ENCODE measurements at places on chromosomes 13 and 19. TPM values are rescaled to one million over a fixed set of nuclear protein-coding genes. Genes with fewer than 3 reads are reported as not detected.

DNA sequence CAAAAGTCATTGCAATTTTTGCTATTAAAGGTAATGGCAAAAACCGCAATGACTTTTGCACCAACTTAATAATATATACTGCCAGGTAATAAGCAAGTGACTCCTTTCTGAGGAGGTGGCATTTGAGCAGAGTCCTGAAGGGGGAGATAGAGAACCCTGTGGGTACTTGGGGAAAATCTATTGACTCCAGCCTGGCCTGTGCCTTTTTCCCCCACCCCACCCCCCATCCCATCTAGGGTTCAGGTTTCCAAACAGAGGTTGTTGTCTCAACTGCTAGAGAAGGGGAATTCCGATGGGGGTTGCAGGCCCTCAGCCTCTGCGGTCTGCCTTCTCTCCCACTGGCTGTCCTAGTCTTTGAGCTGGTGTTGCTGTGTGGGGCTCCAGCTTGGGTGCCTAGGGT lies 11.5 kb downstream of the S1PR2 start:
- no peak for DNase-seq

DNA sequence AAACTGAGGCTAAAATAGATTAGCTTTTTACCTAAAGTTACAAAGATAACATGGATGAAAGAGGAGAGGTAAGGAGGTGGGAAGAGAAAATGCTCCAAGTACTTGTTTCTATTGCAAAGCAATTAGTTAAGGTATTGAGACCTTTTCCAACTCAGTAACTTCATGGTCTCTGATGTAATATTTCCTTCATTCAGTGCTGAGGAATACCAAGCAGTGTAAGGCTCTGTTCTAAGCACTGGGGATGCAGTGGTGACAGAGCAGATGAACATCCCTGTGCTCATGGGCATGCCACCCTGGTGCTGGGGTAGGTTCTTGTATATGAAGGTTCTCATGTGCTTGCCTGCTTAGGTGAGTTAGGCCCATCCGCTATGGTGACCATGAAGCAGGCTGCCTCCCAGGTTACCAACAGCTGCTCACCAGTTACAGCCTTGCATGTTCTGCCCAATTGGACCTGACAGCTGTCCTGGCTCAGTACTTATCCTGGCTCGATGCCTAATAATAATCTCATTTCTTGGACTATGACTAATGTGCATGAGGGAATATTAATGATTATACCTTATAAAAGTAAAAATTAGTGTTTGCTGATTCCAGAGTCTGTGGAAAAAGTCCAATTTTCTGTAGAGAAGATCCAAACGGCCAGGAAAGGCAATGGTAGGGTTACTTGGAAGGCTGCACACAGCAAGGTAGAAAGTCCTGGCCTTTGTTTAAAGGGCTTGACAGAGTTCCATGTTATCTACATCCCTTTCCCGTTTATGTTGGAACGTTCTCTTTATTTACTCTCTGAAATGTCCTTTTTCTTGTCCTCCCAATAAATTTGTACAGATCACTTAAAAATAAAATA lies 48.3 kb downstream of the LATS2 start:
- DNase-seq, result no peak

DNA sequence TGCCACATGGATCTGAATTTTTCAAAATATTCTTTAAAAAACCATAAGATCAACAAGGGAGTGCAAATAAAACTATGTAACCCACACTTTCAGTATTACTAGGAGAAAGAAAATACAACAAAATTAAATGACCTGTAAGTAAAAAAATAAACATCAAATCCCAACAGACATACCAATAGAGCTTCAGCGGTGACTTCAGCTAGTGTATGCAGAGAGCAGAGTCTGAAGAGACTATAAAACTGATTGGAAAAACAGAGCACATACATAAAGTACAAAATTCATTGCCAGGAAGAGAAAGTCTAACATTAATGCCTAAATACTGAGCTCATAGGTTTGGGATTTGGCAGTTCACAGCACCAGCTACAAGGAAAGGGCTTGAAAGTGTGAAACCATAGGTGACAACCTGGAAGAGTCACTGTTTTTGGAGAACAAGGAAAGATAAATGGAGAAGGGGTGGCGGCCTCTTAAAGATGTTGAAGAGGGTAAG lies 291.1 kb downstream of the LMO7 start:
- DNase-seq, result no peak

DNA sequence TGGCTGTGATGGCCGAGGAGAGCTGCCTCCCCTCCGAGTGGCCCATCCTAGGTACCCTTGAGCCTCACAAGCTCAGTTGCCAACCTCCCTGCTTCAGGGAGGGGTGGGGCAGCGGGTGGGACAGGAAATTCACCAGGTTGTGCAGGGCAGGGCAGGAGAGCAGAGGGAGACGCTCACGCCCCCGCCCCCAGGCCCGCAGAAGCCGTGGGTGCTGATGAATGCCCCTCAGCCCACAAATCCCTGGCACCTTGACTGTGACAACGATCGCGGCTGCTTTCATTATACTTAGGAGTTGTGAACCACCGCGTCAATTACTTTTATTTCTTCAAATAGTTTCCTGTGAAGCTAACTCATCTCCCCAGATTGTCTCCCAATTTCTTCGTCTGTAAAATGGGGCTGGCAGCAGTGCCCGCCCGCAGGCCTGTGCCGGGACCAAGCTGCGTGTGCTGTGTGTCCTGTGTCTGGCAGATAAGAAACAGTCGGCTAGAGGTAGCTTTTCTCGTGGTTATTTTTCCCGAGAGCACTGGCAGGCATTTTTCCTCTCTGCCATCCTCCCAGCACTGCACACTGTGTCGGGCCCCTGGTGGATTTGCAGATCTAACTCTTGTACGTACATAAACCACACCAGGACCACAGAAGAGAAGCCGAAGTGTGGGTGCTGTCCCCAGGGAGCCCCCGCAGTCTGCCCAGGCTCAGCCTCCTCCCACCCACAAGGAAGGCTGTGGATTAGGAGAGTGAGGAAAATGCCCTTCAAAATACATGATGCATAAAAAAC lies 7.9 kb upstream of the RASA3 start:
- DNase-seq, result no peak

DNA sequence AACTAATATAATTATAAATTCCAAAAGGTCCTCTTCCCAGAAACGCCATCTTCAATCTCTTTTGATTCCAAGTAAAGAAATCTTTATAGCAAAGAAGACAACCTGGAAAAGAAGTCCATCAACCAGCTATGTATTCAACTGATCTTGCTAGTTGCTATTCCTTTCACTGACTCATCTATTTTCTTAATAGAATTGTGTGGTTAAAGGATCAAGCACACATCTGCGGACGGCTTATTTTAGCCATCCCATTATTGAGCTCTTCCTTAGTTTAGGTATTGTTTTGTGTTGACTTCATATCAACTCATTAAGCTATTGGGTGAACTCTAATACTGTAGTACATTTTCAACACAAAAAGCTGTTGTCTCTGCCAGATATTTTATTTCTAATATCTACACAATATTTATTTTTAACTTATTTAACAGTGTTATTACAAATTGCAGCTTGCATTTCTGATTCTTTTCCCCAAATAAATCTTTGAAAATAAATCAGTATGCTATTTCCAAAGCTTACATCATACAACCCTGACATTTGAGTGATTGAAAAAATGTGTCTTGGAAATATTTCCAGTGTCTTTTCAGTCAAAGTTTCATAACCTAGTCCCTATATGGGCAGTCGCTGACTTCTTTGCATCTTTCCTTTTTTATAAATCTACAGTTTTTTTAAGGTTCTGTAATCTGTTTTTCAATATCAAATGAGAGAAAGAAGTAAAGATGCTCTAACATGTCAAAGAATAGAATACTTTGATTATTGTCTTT lies 158.8 kb upstream of the SPRY2 start:
- DNase-seq, result no peak

GGN gene
- total RNA-seq, result 0.37 TPM

GRCh38 chr19:18450021-18450930 lies 12.3 kb upstream of the ISYNA1 start:
- DNase-seq, result no peak

FFAR3 gene
- not detected for total RNA-seq

GRCh38 chr19:44931541-44931940 lies 10.5 kb upstream of the APOC4 start:
- DNase-seq, result no peak

DNA sequence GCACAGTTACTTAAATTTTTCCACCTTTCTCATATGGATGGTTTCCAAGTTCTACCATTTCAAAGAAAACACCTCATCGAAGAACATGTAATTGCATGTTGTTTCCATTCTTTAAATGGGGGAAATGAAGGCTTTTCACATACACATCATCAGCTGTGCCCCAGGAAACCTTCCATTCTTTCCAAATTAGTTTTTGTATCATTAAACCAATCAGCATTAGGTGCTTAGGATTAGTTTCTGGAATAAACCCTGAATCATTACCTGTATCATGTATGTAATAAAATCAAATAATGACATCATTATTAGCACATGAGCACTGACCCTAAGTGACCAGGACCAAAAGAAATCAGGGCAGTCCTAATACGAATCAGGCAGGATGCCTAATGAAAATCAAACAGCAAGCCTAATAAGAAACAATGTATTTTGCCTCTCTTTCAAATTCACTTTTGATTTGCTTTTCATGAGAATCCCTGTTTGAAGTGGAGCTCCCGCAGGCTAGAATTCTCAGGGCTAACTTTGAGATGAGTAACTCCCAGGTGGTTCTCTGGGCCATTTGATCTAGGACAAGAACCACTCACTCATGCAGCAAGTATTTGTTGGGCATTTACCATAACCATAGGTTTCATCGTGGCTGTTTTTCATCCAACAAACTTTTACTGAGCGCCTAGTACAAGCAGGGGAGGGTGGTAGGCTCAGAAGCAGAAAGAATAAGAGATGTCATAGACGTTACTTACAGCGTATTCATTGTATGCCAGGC lies 89.2 kb downstream of the MZT1 start:
- DNase-seq, result no peak

- no peak for DNase-seq
Observed at GRCh38 chr13:72505376-72505775, 222.1 kb downstream of the MZT1 start.

ZNF790 gene
- 4.4 TPM for total RNA-seq

GRCh38 chr19:48720613-48721296 lies 1.2 kb upstream of the MAMSTR start:
- DNase-seq, result peak; percentile 99

HCST gene
- not detected for total RNA-seq

PSG6 gene
- total RNA-seq, result not detected

DACT3 gene
- total RNA-seq, result 25.9 TPM

DNA sequence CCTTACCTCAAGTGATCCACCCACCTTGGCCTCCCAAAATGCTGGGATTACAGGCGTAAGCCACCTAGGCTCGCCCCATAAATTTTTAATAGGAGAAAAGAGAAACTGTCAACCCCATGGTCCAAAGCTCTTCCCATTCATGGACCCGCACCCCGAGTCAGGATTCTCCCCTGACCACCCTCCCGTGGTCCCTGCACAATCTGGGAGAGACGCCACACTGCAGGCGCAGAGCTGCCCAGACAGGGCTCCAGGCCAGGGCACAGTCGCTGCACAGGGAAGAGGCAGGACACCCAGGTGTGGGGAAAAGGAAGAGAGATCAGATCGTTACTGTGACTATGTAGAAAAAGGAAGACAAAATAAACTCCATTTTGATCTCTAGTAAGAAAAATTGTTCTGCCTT lies 54.5 kb downstream of the ZNF93 start:
- DNase-seq, result no peak

GRCh38 chr19:17240826-17241399 lies 4.8 kb downstream of the NR2F6 start:
- no peak for DNase-seq

ZNF526 gene
- total RNA-seq, result 2.6 TPM

ZFP30 gene
- total RNA-seq, result 5.0 TPM

- DNase-seq, result no peak
Observed at GRCh38 chr13:68234274-68234673, 1004.1 kb upstream of the PCDH9 start.

DNA sequence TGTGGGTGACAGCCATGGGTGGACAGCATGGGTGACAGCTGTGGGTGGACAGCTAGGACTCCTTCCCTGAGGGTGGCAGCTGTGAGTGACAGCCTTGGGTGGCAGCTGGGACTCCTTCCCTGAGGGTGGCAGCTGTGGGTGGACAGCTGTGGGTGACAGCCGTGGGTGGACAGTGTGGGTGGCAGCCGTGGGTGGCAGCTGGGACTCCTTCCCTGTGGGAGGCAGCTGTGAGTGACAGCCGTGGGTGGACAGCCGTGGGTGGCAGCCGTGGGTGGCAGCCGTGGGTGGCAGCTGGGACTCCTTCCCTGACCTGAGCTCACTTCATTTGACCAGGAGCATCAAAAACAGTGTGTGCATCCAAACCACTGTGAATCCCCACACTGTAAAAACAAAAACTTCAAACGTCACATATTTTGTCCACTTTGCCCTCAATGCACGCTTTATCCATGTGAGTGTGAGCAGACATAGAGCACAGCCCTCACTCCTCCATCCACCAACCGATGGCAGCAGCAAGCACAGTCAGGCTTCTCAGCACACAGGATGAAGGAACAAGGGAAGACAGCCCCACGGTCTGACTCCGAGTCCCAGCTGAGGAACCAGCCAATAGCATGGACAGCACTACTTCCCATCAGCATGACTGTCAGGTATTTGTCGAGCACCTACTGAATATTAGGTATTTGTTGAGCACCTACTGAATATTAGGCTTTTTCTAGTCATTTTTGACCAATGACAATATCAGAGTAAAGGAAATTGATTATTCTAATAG lies 1.6 kb upstream of the CFAP97D2 start:
- no peak for DNase-seq

GPX4 gene
- total RNA-seq, result 529 TPM

GRCh38 chr19:46717716-46718143 lies 816 bp upstream of the PRKD2 start:
- no peak for DNase-seq

DNA sequence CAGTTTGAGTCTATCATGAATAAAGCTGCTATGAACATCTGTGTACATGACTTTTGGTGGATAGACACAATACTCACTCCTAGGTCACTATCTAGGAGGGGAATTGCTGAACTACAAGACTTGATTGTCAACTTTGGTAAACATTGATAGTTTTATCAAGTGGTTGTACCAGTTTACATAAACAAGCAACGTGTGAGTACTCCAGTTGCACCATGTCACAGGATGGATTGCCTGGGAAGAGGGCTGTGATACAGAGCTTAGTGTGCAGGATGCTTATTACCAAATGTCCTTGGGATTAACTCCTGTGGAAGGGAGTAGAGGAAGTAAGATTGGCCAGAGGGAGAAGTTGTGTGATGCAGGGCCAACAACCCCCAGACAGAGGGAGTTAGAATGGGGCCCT lies 37.7 kb downstream of the RAP2A start:
- DNase-seq, result no peak

GRCh38 chr19:3350014-3350663 lies 16.2 kb upstream of the NFIC start:
- no peak for DNase-seq

SIGLECL1 gene
- total RNA-seq, result not detected

DNA sequence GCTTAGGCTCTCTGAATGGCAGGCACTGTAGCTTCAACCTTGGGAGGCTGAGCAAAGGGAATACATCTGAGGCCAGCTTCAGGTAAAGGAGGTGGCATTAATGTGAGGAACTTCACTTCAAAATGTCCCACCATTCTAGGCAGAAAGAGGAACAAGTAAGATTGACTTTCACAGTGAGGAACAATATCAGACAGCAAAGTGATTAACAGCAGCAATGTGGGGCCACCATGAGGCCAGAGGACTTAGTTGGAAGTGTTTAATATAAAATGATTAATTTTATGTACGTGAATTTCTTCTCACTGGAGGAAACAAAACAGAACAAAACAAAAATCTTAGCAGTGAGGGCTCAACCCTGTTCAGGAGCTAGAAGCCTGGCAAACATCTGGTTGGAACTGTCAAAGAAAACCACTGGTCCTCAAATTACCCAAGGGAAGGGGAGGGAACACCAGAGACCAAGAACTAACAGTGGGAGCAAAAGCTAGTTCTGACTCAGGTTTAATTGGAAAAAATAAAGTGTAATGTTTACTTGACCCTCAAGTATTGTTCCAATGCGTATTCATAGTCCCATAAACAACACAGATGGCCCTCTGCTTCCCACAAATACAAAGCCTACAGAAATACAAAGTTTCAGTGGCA lies 43.9 kb upstream of the FRY start:
- no peak for DNase-seq
